Activated CD4-positive, alpha-beta T cell treated with anti-CD3 and anti-CD28 coated beads, Interleukin-2, amount 50 U/mL, for 1 hour (primary cell): ENCODE measurements at places on chromosomes 1 and 21.

DNA sequence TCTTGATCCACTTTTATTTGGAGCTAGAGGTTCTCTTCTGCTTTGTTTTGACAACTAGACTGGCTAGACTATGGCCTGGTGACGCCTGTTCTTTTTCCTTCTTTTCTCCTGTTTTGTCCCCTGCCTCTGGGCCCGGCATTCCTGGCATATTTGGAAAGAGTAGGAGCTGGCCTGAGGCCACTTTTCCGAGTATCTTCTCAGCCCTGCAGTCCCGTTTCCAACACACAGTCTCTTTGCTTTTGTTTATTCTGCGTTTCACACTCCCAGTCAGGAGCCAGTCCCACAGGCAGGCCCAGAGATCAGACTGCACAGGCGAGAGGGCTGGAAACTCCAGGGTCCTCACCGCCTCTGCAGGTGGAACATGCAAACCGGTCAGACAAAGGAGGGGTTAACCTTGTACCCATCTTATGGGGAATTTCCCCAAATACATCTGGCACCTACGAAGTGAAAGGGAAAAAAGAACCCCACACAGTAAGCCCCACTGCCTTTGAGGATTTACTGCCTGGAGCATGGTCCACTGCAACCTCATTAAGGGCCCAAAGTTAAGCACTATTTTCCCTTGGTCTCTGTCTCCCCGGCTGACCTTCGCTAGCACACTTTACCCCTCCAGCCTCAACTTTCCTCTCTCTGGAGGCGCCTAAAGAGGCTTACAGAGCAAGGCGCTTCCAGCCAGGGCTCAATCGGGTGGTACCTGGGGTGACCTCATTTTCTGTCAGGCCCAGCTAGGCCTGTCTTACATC, 141.1 kb downstream of the TOMM20 start:
- DNase-seq = no peak

DNA sequence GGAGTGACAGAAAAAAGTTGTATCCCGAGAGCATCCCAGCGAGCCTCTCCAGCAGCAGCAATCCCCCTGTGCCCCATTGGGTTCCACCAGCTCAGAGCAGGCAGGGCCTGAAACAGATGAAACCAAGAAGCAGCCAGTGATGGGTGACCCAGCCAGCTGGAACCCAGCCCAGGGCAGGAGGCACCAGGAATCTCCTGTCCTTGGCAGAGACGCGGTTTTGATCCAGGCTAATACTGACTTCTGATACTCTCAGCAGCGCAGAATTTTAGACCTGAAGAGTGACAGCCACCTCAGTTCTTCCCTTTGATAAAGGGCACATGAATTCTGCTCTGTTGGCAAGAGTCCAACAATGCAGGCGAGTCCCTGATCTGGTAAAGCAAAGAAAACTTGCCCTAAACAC, 11.4 kb upstream of the OLIG1 start:
- no peak for DNase-seq

DNA sequence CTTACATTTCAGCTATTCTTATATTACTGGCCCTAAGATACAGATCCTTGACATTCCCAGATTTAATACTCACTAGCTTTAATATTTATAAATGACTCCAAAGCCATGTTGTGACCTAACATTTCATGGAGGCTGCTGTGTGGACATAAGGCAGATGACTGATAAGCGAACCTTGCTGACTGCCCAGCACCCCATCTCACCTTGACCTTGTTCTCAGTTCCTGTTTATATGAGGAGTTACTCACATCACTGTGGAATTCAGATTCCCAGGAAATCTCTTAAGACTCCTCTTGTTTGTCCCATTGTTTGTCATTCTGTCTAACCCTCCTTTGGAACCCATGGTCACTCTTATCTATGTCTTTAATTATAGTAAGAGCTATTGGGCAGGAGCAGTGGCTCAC, 21.9 kb downstream of the RAB3B start:
- no peak for DNase-seq

GRCh38 chr1:147292631-147293251, 50.3 kb downstream of the CHD1L start:
- no peak for DNase-seq
